OCI-LY7 (cell line): ENCODE measurements at places on chromosomes 12 and 14.

DNA sequence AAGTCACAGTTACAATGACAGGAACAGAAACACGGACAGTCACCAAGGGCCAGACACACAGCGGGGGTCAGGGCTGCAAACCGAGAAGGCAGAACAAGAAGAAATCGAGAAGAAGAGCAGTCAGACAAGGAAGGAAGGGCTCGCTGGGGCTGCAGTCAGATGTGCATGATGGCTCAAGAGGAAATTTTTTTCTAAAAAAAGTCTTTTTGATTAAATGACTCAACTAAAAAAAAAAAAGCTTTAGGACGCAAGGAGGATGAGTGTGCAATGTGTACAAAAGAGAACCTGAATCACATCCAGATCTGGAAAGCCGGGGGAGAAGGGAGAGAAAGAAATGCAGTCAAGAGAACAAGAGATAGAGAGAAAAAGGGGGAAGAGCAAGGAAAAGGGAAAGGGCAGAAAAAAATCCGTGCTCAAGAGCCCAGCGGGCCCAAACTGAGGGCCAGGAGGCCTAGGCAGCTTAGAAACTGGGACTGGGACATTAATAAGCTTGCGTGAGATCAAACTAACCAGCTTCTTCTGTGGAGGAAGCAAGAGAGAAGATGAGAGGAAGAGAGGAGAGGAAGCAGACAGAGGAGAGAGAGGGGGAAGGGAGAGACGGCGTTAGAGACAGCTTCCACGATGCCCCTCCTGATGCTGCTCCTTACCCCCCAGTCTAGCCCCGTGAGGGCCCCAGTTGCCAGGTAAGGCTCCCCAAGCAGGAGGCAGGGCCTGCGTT, 6.7 kb downstream of the IFFO1 start:
- DNase-seq = no peak

DNA sequence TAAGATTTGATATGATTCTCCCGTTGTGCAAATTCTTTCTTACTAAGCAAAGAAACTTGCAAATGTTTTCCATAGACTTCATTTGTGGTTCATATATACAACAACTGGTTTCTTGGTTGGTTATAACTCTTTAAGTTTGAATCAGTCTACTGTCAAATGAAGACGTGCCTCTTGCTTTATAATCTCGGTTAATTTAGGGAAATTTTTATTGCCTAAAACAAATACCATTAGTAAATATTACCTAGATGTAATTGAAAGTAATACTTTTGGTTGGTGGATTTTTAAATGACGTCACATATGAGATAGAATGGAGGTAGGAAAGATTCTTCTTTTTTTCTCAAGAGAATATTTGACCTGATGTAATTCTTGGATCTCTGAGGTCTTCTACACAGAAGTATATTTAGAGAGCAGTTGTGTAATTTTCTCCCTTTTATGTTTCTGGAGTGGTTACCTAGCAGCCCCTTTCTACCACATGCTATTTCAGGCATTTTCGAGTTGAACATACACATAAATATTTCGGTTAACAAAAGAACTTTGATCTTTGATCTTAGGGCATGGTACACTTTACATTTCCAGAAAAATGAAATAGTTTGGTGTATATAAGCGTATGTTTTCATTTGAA, 1.7 kb downstream of the ATF7IP start:
- no peak for DNase-seq

DNA sequence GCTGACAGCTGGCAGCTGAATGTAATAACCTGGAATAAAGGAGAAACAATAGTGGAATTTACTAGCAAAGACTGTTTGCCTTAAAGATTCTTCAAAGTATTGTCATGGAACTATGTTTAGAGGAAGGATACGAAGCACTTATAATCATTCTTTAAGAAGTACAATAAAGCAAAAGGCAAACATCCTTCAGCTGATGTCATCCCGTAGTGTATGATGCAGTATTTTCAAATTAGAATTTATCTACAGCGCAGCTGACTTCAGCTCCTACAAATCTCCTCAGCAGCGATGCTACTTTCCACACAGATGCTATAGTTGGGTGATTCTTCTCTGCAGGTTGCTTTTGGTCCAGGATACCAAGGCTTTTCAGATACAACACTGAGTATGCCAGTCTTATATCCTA, 31.5 kb downstream of the CLEC1A start:
- no peak for DNase-seq

DNA sequence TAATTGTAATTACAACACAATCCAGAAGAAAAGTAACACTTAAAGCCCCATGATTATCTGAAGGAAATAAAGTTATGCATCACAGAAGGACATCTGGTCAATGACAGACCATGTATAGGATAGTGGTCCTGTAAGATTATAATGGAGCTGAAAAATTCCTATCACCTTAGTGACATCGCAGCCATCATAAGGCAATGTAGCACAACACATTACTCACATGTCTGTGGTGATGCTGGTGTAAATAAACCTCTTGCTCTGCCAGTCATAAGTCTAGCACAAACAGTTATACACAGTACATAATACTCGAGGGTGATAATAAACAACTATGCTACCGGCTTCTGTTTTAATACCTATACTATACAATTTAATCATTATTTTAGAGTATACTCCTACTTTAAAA, 11.2 kb downstream of the ATG2B start:
- DNase-seq = no peak

DNA sequence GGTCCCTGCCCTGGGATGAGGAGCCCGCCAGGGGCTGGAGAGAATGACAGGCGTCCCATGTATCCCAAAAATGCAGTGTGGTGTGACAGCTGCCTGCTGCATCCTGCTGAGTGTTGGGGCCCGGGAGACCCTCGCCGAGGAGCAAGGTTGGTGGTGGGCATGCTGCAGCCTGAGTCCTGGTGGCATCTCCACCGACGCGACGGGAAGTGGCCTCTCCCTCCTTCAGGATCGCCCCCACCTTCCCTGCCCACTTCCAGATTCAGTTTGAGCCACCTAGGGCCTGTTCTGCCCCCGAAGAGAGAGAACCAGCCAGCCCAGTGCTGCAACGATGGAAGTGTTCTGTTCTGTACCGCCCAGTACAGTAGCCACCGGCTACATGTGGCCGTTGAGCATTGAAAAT, 70.1 kb downstream of the TSPAN9 start:
- no peak for DNase-seq

- no peak for DNase-seq
Measured at GRCh38 chr12:65532764-65533163, 254.3 kb downstream of the MSRB3 start.
